ENCODE measurements at places on chromosomes 5 and 9.
A peak's percentile ranks its signal among the peaks of the same experiment; 100 is the strongest.

DNA sequence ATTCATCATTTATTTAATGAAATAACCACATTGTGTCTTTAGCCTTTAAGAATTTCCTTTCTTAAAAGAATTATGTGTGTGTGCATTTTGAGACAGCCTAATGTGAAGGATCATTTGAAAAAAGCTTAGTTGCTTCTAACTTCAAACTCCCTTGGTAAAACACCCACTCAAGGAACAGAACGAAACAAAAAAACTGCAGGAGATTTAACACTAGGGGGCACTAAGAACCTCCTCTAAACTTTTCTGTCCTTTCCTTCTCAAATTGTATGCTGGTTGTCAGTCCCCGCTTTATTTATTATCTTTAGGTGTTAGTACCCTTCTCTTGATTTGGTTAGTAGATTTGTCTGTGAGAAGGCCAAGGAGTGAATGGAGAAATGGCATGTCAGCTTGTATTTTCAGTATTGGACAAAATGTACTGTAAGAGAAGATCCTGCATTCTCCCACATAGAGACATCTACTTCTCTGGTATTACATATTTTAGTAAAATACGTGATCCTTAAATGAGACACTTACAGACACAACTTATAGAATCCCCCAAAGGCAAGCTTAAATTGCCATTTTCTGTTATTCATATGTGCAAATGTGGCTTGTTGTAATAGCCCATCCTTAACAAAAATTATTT is 229.7 kb downstream of the MRPS30 start:
- no peak for DNase-seq

DNA sequence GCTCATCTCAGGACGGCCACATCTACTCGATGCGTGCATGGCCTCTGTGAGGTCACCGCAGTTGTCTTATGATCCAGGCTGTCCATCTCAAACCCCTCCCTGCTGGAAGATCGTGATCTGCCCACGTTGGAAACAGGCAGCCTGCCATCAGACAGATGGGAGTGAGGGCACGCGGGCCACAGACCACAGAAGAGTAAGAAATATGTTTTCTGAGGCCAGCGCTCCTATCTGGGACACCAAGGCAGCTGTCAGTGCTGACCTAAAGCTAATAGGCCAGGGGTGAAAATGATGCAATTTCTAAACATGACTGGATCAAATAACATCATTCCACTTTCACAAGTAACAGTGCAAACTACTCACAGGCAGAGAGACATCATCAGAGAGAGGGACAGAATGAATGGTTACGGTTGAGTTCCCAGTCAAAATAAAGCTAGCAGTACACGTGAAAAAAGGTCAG is 57.1 kb upstream of the CER1 start:
- DNase-seq: no peak

- no peak for DNase-seq
Observed at GRCh38 chr5:101531026-101531425, 627.9 kb upstream of the ST8SIA4 start.

DNA sequence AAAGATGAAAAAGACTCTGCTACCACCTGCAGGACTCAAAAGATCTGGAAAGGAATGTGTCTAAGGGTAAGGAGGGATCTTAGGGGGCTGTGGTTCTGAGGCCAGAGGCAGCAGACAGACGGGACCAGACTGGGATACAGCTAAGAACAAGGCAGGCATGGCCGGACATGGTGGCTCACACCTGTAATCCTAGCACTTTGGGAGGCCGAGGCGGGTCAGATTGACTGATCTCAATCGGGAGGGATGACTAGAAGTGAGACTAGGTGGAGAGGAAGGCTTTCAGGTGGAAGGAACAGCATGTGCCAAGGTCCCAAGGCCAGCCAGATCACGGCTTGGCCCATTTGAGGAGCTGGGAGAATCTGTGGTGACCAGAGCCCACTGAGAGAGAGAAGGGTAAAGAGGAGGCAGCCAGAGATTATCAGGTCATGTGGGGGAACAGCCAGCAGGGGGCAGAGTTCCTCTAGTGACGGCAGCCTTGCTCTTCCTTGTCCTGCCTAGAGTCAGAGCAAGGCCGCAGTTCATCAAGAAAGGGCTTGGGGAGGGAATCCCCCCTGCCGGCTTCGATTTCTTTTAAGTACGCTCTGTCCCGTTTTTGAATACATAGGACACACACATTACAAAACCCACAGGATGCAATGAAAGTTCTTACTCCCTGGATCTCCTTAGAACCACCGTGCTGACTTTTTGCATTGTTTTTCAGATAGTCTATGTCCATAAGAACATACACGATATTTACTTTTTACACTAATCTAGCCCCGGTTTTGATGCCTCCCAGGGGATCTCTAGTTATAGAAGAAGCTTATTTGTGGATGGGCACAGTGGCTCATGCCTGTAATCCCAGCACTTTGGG is 2.6 kb upstream of the OLFML2A start:
- peak; percentile 66 for DNase-seq

GRCh38 chr5:58114324-58114723 is 345.6 kb downstream of the PLK2 start:
- DNase-seq: no peak
